ENCODE measurements at places on chromosomes 1 and 21.

- DNase-seq = no peak
These were observed 833 bp upstream of the DIP2A start for GRCh38 chr21:46457801-46458314.

DNA sequence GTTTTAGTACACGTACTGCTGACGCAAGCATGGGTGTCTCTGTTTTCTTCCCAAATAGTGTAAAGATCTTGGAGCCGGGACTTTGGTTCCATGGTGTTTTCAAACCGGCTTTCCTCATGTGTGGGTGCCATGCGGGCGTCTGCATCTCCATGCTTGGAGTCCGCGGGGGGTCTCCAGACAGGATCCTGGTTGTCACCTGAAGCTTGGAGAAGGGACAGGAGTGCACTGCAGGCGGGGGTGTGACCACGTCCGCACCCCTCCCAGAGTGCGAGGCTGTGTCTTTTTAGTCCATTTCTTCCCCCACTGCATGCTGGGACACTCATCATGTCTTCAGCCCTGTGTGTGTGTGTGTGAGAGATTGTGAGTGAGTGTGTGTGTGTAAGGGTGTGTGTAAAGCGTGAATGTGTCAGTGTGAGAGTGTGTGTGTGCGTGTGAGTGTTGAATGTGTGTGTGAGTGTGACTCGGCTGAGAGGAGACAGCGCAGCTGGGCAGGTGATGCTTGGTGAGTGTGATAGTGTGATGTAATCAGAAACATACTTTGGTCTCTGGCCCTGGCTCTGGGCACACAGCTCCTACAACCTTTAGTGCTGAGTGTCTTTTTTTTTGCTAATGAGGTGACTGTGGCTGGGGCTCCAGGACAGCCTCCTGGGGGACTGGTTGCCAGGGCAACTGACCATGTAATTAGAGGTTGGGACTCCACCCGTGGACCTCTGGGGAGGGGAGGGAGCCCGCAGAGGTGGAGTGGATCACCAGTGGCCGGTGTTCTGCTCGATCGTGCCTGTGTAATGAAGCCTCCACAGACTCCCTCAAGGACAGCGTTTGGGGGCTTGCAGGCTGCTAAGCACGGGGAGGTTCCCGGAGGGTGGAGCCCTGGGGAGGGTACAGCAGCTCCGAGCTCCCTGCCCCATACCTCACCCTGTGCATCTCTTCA, 55.1 kb downstream of the AGPAT3 start:
- DNase-seq = no peak

- no peak for DNase-seq
These were observed 276.9 kb downstream of the MATN1 start for GRCh38 chr1:30446508-30446907.

DNA sequence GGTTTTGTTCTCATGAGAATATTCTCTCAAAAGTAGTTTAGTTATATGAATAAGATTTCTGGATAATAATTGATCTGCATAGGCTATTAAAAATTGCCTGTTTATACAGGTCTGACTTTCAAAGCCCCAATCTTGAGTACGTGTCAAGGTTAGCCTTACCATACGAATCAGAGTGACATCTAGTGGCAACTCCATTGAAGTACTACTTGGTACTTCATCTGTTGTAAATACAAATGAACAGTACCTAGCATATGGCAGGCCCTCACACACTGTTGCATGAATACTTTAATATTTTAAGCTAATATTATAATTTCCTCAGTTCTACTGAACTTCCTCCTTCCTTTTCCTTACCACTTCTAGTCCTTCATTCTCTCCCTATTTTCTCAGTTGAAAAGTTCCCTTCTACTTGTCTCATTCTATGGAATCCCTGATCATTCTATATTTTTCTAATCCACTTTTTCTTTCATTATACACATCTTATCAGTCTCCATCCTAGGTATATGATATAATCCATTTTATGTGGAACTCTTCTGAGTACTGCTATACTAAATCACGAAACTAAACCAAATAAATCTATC, 101.2 kb downstream of the AKT3 start:
- DNase-seq = no peak

DNA sequence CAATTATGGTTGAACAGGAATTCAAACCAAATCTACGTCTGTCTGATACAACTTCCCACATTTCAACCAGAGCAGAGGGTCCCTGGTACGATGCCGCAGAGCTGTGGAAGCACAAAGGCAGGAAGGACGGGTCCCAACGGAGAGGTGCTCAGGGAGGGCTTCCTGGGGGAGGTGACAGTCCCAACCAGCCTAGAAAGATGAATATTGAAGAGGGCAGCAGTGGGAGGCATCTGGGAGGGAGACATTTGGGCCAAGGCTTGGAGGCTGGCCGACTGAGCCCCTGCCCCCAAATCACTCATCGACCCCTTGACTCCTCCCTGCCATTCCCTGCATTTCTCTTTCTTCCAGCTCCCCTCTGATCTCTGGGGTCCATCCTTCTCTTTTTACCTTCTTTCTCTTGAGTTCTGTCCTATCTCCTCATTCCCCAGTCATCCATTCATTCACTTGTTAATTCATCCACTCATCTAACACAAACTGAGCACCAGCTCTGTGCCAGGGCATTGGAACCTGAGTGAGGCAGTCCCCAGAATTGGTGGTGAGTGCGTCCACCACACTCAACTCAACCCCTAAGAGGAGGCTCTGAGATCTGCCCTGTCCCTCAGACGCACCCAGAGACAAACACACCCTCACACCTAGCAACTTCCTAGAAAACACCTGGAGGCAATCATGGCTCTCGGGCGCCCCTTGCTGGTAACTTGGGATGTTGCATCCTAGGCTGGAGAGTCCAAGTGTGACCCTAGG, 13.2 kb upstream of the CELA3B start:
- peak; percentile 68 for DNase-seq

- no peak for DNase-seq
These were observed 1211.9 kb downstream of the MRPL39 start for GRCh38 chr21:24395320-24395923.

- DNase-seq = no peak
These were observed 130.2 kb downstream of the ZMYM4 start for GRCh38 chr1:35398739-35399138.

DNA sequence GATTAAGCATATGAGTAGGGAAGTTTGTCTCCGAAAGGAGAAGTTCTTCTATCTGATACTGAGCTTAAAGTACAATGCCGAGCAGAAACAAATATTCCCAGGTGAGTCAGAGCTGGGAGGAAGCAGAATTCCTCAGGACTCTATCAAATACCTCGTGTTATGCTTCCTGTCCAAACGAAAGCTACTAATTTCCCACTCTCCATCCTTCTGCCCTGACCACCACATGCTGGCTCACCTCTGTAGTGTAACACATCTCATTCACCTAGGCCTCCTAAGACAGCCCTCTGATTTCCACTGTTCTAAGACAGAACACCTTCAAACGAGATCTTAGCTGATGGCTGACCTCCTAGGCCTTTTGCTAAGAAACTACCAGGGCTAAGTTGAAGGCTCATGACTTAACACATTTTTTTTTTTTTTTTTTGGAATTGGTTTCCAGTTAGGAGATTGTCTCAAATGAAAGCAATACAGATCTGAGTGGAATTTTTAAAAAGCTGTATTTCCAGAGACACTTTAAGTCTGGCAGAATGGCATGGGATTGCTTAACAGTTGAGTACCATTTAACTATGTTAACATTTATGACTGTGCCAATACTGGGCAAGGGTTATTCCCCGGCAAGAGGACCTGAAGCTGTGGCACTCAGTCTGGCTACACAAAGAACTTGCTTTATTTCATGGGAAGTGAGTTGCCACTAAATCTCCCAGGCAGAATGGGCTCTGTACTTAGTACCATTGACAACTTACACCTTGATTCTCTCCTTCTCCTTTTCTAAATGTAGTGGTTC, 583.4 kb downstream of the DPYD start:
- no peak for DNase-seq

GRCh38 chr1:63327417-63328054, 5.2 kb downstream of the FOXD3 start:
- DNase-seq = no peak

DNA sequence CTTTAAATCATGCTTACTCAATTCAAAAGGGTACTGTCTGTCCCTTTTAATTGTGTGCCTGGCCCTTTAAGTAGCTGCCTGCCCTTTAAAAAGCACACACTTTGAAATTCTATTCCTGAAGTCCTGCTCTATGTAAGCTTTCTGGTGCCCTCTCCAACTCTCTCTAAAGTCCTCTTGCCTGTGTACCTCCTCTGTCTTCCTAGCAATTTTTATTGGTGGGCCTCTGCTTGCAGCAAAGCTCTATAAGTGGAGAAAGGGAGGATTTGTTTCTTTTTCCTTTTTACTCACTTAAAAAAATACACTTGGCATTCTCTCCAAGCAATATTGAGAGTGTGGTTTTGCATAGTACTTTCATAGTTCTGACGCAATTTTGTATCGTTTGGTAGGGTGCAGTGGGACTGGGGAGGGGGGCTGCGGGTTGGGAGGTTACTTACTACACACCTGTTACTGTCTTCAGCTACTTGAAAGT, 135.4 kb downstream of the LMO4 start:
- DNase-seq = no peak

DNA sequence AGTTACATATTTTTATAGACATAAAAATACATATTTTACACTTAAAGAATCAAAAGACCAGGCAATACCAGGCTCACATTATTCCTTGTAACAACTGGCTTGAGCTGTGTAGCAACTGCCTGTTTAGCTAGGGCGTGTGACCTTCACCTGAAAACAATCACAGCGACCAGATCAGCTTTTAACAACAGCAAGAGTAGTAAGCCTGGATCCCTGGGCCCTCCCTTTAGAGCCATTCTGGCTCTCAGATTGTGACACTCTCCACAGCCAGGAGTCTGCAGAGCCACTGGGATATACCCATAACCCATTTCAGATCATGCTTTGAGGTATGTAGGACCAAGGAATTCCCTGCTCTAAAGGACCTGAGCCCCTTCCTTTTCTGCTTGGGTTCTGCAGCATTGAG, 29.4 kb upstream of the GNG4 start:
- no peak for DNase-seq

- DNase-seq = no peak
These were observed 1.2 kb downstream of the DHRS3 start for GRCh38 chr1:12616709-12617373.

- DNase-seq = no peak
These were observed 39.0 kb downstream of the VANGL1 start for GRCh38 chr1:115680730-115681111.

DNA sequence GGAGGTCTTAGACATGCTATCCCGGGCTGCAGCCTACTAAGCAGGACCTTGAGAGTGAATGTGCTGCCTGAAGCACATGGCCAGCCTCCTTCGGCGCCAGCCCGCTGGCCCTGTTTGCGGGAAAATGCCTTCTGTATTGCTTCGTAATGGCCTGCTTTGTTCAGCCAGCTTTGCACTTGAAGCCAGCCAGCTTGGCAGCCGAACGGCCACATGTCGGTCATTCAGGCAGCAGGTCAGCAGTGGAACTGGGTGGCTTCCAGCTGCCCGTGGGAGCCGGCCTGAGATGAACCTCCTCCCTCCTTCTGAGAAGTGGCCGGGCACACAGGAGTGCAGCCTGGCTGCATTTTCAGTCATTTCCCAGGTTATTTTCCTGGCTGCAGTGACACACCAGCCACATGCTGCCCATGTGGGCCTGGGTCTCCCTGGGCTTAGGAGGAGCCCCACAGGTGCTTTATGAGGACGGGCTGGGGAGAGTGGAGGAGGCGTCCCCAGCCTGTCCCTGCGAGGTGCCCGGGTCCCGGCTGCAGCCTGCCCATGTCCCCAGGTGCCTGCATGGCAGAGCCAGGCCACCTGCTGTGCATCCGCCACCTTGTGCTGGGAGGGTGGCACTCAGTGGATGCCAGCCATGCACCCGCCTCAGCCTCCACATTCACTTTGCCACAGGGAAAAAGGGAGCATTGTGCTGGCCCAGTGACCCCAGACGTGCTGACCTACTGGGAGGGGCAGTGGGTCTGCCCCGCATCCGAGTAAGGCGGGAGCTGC, 103.5 kb downstream of the SIK1 start:
- DNase-seq = no peak

GRCh38 chr1:3672231-3672970, 20.1 kb downstream of the TP73 start:
- DNase-seq = no peak

DNA sequence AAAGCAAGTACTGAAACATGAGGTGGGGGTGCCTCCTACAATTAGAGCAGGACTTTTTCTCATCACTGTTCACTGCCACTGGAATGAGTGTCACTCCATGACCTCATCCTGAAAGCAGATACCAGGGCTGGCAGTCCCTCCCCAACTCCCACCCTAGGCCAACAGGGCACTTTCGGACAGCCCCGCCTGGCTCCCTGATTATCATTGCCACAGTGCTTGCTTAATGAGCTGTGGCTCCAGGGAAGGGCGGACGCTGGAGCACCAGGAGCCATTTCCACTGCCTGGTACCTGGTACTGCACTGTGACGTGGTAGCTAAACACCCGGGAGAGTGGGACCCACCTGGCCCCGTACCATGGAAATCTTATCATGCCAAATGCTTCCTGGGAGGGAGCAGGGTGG, 22.3 kb downstream of the SLC9A1 start:
- DNase-seq = no peak

- DNase-seq = no peak
These were observed 35.5 kb downstream of the PLA2G4A start for GRCh38 chr1:186864296-186864695.

DNA sequence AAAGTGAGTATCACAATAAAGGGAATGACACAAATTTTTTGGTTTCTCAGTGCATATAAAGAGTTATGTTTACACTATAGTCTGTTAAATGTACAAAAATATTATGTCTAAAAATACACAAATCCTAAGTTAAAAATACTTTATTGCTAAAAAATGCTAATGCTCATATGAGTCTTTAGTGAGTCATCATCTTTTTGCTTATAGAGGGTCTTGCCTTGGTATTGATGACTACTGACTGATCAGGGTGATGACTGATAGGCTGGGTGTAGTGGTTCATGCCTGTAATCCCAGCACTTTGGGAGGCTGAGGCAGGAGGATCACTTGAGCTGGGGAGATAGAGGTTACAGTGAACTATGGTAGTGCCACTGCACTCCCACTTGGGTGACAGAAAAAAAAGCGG, 12.9 kb upstream of the NUF2 start:
- no peak for DNase-seq

DNA sequence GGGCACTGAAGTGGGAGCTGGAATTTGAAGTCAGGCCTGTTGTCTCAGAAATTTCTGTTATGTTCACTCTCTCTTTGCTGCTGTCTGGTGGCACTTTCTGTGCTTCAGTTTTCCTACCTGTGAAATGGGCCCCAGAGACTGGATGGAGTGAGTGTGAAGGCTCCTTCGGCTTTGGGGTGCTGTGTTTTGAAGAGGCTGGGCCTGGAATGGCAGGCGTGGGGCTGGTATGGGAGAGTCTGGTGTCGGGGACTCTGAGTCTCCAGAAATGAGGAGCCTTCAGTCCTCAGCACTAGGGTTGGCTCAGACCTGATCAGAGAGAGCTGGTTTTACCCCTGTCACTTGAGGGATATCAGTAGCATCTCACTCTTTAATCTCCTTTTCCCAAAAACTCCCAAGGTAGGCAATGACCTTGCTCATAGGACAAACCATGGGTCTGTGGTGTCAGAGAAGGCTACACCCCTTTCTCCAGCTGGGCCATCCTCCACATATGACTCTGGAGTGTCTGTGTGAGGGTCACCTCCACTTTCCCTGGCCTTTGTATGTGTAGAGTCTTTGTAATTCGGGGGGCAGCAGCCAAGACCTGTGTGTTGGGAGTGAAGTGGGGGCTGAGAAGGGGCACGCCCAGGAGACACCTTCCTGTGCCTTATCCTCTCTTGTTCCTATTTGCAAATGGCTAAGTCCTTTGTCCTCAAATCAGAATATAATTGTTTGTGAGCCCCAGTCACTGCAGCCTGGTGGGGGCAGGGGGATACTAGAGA, 279.9 kb downstream of the PTPRU start:
- DNase-seq = no peak
